ENCODE measurements at places on chromosomes 12 and 14. TPM values are rescaled to one million over a fixed set of nuclear protein-coding genes. Genes with fewer than 3 reads are reported as not detected.

The MMP19 gene
- total RNA-seq: 14.7 TPM

The DIP2B gene
- total RNA-seq: 28.2 TPM

The ZNF891 gene
- 1.4 TPM for total RNA-seq

The LRTM2 gene
- total RNA-seq: not detected

The CYP46A1 gene
- total RNA-seq: 0.59 TPM

The ACOT6 gene
- total RNA-seq: not detected

The PTPRR gene
- not detected for total RNA-seq

The ADAM21 gene
- total RNA-seq: not detected

The SSTR1 gene
- under 0.01 TPM for total RNA-seq

The PAPLN gene
- 5.3 TPM for total RNA-seq

The TAS2R8 gene
- 0.36 TPM for total RNA-seq

The TAS2R46 gene
- 3.5 TPM for total RNA-seq

The CELA1 gene
- total RNA-seq: not detected

The RBMS2 gene
- 24.2 TPM for total RNA-seq

The OTX2 gene
- not detected for total RNA-seq

The OVCH1 gene
- total RNA-seq: under 0.01 TPM

The KRT74 gene
- total RNA-seq: not detected

The PTGR2 gene
- total RNA-seq: 6.5 TPM

The BDKRB1 gene
- total RNA-seq: 0.72 TPM

The MSRB3 gene
- total RNA-seq: 81.0 TPM

The AICDA gene
- total RNA-seq: not detected

The CD163L1 gene
- under 0.01 TPM for total RNA-seq

The KRT71 gene
- not detected for total RNA-seq

The GLS2 gene
- 0.36 TPM for total RNA-seq

The C14orf180 gene
- not detected for total RNA-seq

Data from osteoblast (primary cell).